ENCODE measurements at places on chromosomes 1 and 21.

GRCh38 chr1:219041818-219042217 lies 131.9 kb upstream of the LYPLAL1 start:
- no peak for DNase-seq

- no peak for DNase-seq
Measured at GRCh38 chr21:39456665-39457064, 4.9 kb downstream of the SH3BGR start.

DNA sequence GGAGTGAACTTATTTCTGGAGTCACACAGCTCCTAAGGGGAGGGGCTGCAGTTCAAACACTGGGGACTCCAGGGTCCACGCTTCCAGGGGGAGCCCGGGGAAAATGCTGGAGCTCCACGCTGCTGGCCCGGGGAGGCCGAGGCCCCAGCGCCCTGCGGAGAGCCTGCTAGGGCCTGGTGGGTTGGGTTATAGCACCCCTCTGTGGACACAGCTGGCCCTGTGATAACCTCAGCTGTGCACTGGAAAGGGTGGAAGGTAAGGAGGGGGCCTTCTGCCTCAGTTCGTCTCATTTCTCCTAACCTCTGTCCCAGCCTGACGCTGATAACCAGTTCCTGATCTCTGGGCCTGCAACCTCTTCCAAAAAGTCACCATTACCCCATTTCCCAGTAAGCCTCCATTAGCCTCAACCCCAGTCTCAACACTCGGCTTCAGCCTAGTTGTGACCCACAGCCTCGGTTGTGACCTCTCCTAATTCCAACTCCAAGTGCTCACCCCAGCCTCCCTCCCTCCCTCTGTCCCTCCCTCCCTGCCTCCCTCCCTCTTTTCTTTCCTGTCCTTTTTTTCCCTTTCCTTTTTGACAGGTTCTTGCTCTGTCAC lies 7.1 kb downstream of the NBL1 start:
- DNase-seq: peak; percentile 53

DNA sequence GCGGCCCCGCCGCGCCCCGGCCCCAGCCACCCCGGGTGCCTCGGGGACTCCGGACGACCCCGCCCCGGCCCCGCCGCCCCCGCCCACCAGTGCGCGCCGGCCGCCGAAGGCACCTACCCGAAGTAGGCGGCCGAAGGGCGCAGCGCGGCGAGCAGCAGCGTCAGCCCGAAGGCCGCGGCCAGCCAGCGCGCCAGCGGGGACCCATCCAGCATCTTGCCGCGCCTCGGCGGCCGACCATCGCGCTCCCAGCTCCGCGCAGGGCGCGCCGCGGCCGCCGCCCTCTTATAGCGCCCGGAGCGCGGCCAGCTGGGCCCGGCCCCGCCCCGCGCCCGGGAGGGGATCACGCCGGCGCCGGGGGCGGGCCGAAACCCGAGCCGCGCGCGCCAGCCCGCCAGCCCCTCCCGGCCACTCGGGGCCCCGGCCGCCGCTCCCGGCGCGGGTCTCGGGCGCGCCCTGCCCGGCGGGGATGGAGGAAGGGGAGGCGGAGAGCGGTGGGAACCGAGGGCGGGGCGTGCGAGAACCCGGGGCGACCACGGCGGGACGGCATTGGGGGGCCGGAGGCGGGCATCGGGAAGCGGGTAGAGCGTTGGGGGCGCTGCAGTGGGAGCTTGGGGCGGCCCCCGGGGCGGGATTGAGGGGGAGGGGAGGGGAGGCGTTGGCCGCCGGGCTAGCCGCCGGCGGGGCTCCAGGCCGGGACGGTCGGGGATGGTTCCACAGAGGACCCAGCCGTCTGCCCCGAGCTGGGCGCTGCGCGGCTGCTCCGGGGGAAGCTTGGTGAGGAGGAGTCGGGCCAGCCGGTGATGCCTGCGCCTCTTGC lies at the start of gene WNT9A:
Gene WNT9A (minus strand): TSS at position 257 of the 817 bp plus-strand sequence. CDS start 45 bp downstream, at position 212.
- DNase-seq: no peak

DNA sequence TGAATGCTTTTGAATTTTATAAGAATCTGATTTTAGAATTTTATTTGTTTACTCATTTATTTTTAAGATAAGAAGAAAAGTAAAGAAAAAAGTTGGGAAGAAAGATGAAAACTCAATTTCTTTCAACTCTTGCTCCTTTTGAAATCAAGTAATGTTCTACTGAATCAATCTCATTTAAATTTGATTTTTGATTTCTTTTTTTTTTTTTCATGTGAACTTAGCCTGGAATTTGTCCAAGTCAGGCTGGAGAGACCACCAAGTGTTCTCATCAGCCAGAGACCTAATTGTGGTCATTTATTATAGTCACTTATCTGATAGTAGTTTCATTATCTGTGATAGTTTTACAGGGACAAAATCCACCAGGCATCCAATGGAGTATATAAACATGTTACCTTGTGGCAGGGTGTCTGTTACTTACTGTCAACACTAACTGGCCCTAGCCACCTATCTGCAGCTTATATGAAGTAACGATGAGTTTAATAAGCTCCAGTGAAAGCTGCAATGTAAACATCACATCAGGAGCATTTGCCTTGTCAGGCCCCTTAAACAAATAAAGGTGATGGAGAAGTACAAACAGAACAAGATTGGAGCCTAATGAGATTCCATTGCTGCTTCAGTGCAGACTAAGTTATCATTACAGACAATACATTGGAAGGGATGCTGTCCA lies 39.2 kb downstream of the HLX start:
- DNase-seq: no peak

- DNase-seq: no peak
Measured at GRCh38 chr21:26909972-26910371, 56.9 kb downstream of the ADAMTS5 start.

DNA sequence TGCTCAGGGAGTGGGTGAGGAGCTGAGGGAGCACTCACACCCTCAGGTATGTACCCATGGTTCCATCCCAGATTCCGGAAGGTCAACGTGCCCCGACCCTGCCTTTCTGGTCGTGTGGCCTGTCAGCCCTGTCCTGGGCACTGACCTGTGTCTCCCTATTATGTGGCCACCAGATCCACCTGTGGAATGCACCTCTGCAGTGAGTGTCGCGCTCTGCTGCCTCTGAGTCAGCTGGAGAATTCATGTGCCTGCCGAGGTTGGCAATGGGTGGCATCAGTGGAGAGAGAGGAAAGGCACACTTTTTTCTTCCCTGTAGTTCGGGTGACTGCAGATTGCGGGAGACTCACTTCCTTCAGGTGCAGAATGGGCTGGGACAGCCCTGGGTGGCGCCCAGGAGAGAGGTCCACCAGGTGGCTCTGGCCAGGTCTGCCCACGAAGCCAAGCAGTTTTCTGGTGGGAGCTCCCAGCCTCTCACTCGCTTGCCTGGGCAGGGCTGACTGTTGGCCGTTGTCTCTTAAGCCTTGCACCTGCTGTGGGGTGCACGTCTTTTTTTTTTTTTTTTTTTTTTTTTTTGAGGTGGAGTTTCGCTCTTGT lies 176.1 kb upstream of the TMEM51 start:
- no peak for DNase-seq

GRCh38 chr1:233734456-233734855 lies 120.5 kb downstream of the KCNK1 start:
- no peak for DNase-seq

GRCh38 chr1:77375541-77375940 lies 93.7 kb downstream of the AK5 start:
- no peak for DNase-seq

DNA sequence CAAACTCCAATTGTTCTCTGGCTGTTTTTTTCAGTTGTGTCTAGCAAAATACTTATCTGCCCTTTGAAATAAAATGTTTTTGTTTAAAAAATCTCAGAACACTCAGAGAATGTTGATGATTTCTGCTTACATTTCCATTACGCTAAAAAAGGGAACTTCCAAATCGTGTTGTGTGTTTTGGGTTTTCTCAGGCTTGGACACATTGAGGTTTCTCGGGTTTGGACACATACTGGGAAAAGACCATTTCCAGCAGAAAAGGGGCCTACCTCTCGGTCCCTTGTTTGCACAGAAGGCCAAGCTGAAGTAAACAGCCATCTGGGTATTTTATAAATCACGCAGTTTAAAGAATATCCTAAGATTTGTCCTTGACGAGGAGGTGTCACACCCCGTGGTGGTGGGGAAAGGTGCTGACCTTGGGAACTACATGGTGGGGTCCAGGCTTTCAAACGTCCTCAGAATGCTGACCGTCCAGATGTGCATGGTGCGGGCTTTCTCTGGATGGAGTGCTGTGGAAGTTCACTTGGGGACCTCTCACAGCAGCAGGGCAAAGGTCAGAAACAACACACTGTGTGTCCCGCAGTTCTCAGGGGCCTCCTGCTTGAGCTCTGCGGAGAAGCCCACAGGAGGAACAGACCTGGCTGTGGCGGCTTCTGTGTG lies 67.8 kb downstream of the SLC37A1 start:
- DNase-seq: no peak

DNA sequence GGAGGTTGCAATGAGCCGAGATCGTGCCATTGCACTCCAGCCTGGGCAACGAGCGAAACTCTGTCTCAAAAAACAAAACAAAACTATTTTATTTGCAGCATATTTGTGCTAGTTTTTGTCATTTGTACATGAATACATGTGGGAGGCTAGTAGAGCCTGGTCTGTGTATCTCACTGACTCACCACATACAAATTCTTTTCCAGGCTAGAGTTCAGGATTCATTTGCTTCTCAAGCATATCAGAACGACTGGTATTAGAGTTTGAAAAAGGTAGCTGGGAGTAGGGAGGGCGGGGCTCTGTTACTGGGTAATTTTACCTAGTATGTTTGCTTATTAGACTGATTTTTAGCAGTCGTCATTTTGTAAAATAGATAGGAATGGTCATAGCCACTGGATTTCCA lies 4.5 kb upstream of the TOR3A start:
- DNase-seq: no peak

GRCh38 chr1:235018720-235019444 lies 109.8 kb downstream of the TOMM20 start:
- no peak for DNase-seq

- no peak for DNase-seq
Measured at GRCh38 chr1:184153731-184154130, 102.2 kb downstream of the TSEN15 start.

DNA sequence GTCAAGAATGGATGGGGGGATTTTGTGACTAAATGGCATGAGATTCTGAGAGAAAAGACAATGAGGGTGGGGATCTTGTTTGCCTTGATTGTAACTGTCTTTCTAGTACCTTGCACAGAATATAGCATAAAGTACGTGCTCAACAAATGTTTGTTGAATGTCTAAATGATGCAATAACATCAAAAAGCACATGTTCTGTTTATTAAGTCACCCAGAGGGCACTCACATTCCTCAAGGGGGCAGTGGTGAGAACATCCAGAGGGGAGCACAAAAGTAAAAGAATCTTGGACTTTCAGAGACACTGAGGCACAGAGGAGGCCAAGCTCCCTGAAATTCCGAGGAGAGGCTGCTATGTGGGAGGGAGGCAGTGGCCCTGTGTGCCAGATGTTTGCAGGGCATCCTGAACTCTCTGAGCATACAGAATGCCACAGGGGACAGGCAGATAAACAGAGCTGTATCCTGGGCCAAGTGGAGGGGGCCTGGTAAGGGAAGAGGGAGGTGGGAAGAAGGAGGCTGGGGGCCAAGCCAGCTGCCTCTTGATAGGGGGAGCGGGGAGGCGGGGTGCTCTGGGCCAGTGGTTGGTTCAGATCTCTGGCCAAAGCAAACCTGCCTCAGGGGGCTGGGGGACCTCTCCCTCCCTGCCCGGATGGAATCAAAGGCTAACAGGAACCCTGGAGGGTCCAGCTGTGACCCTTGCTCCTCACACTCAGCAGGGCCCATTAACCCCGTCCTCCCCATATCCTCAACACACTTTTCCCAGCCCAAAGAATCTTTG lies 6.5 kb upstream of the ATP1A2 start:
- DNase-seq: peak; percentile 68

GRCh38 chr1:61378494-61379180 lies 296.3 kb downstream of the NFIA start:
- DNase-seq: no peak

GRCh38 chr1:90850181-90850897 lies 133.2 kb upstream of the BARHL2 start:
- no peak for DNase-seq

DNA sequence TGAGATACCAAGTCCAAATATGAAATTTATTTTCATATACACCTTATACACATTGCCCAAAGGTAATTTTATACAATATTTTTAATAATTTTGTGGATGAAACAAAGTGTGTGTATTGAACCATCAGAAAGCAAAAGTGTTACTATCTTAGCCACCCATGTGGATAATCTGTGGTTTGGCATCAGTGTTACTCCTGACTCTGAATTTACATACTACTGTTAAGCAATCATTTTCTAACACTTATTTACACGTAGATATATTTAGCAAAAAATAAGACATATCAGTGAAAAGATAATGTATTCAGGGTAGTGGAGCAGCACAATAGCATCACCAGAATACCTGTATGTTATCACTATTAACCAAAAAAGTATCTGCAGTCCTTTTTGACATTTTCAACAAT lies 23.8 kb downstream of the DENND2D start:
- no peak for DNase-seq

DNA sequence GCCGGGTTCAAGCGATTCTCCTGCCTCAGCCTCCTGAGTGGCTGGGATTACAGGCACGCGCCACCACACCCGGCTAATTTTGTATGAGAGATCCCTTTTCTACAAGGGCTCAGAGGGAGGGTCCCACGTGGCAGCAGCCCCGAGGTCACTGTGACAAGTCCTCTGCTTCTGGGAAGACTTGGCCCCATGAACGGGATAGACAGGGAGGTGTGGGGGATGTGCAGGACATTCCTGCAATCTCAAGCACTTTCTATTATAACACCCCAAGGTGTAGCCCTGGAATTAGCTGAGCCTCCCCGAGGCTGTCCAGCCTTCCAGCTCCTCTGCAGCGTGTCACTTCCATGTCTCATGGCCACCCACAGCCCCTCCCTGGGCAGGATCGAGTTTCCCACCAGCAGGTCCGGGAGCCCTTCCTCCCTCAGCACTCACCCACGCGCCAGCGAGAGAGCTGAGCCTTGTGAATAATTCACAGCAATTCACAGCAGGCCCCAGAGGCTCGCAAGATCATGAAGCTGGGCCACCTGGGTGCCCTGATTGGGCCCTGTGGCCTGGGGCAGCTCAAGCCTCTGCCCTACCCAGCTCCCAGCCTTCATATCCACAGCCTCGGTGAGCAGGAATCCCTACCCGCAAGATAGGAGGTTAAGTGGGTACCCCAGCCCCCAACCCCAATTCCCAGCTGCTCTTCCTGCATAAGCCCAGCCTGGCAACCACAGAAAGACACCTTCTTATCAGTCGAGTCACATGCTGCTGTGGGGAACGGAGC lies 22.8 kb upstream of the RNU1-4 start:
- no peak for DNase-seq
